ENCODE measurements at places on chromosomes 12 and 14. TPM values are rescaled to one million over a fixed set of nuclear protein-coding genes. Genes with fewer than 3 reads are reported as not detected.

AGAP2 gene
- polyA plus RNA-seq: 0.73 TPM

MARK3 gene
- polyA plus RNA-seq: 104 TPM

KLRC3 gene
- not detected for polyA plus RNA-seq

RPL10L gene
- polyA plus RNA-seq: 0.40 TPM

C3AR1 gene
- 4.0 TPM for polyA plus RNA-seq

LYZ gene
- polyA plus RNA-seq: 24.5 TPM

WDR20 gene
- 33.2 TPM for polyA plus RNA-seq

RNASE7 gene
- 0.91 TPM for polyA plus RNA-seq

TEDC1 gene
- polyA plus RNA-seq: 7.4 TPM

ADAMTS20 gene
- polyA plus RNA-seq: 0.79 TPM

SERPINA1 gene
- polyA plus RNA-seq: 106 TPM

YBX3 gene
- polyA plus RNA-seq: 219 TPM

FAM90A1 gene
- 1.7 TPM for polyA plus RNA-seq

SERPINA12 gene
- polyA plus RNA-seq: 0.44 TPM

C1R gene
- polyA plus RNA-seq: 54.4 TPM

LUM gene
- 48.8 TPM for polyA plus RNA-seq

RFX4 gene
- polyA plus RNA-seq: 0.12 TPM

REC8 gene
- polyA plus RNA-seq: 63.7 TPM

RAB3IP gene
- 76.6 TPM for polyA plus RNA-seq

C12orf54 gene
- 0.77 TPM for polyA plus RNA-seq

TAS2R43 gene
- 0.61 TPM for polyA plus RNA-seq

All from right renal pelvis (tissue), 4 donors.